ENCODE measurements at places on chromosomes 1 and 21. TPM values are rescaled to one million over a fixed set of nuclear protein-coding genes. Genes with fewer than 3 reads are reported as not detected.
A peak's percentile ranks its signal among the peaks of the same experiment; 100 is the strongest.

GRCh38 chr1:7236844-7237515 is 451.7 kb downstream of the CAMTA1 start:
- H3K27ac ChIP-seq: no peak overlapping the region
- no peak overlapping the region for H3K4me3 ChIP-seq
- H3K36me3 ChIP-seq: no peaks in the 10 kb centered on the region
- H3K27me3 ChIP-seq: no peaks in the 10 kb centered on the region
- no peaks in the 10 kb centered on the region for H3K4me1 ChIP-seq
- no peak for DNase-seq

The SMIM1 gene
- total RNA-seq: 6.8 TPM

- no peaks in the 10 kb centered on the region for H3K27me3 ChIP-seq
- DNase-seq: no peak
- peak overlapping the region; percentile 42 for H3K27ac ChIP-seq
- H3K36me3 ChIP-seq: no peaks in the 10 kb centered on the region
Measured at GRCh38 chr1:99986656-99987225, 16.9 kb downstream of the SLC35A3 start.

- H3K4me1 ChIP-seq: no peaks in the 10 kb centered on the region
- H3K4me3 ChIP-seq: no peak overlapping the region
- no peaks in the 10 kb centered on the region for H3K36me3 ChIP-seq
- H3K27me3 ChIP-seq: no peaks in the 10 kb centered on the region
- no peak for DNase-seq
Measured at GRCh38 chr1:167587872-167588271, 34.3 kb upstream of the CREG1 start.

The OR6K3 gene
- not detected for total RNA-seq

The SH2D2A gene
- 0.19 TPM for total RNA-seq

DNA sequence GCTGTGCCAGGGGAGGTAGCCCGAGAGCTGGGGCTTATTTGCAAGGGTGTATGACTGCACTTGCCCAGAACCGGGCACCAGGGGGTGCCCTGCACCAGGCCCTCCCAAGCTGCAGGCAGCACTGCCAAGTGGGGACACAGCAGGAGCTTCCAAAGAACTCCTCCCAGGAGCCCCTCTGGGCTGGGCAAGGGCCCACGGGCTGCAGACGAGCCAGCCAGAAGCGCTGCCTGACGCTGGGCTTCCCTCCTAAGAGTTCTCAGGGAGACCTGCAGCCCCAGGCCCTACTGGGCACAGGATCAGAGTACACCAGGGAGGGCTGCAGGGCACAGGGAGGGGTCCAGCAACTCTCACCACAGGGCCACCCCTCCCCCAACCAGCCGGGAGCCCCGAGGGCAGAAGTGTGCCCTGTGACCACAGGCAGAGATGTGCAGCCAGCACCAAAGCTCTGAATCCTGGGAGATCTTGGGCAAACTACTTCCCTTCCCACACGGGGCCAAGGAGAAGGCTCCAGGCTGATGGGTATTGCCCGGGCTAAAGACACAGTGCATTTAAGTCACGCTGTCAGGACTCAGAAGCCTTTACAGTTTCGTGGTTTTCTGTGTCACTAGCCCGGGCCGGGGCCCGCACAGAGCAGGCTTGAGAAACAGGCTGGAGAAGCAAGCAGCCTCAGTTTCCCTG is 63.4 kb downstream of the KCNAB2 start:
- H3K4me3 ChIP-seq: no peak overlapping the region
- no peaks in the 10 kb centered on the region for H3K36me3 ChIP-seq
- peak; percentile 65 for DNase-seq
- no peaks in the 10 kb centered on the region for H3K4me1 ChIP-seq
- H3K27ac ChIP-seq: no peak overlapping the region

GRCh38 chr1:230332575-230333066 is 93.5 kb downstream of the PGBD5 start:
- no peak overlapping the region for H3K4me3 ChIP-seq
- H3K27ac ChIP-seq: no peak overlapping the region
- DNase-seq: no peak
- no peaks in the 10 kb centered on the region for H3K27me3 ChIP-seq

DNA sequence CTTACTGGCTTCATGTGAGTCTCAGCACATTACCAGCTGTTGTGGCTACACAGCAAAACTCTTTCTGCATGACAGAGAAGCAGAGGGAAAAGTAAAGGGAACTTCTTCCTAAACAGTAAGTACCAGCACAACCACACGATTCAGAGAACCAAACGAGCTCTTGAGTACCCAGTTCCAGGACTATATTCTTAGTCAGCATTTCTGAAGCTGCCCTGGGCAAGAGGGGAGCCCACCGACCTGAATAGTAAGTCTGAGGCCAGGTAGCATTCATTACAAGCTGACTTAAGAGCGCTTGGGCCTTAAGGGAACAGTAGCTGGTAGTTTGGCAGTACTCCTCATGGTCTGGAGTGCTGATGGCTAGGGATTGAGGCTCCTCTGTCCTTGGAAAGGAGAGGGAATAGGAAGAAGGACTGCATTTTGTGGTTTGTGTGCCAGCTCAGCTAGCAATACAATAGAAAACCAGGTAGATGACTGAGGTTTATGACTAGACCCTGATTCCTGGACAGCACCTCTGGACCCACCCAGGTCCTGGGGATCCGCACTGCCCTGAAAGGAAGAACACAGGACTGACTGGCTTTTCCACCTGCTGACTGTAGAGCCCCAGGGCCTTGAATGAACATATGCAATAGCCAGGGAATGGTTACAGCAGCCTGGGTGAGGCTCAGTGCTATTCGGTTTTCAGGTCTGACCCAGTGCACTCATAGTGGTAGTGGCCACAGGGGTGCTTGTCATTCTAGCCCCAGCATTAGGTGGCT is 396.8 kb upstream of the PRMT6 start:
- H3K4me1 ChIP-seq: no peaks in the 10 kb centered on the region
- no peaks in the 10 kb centered on the region for H3K27me3 ChIP-seq
- no peak overlapping the region for H3K4me3 ChIP-seq
- no peak for DNase-seq
- no peaks in the 10 kb centered on the region for H3K36me3 ChIP-seq

The CFHR3 gene
- total RNA-seq: not detected

DNA sequence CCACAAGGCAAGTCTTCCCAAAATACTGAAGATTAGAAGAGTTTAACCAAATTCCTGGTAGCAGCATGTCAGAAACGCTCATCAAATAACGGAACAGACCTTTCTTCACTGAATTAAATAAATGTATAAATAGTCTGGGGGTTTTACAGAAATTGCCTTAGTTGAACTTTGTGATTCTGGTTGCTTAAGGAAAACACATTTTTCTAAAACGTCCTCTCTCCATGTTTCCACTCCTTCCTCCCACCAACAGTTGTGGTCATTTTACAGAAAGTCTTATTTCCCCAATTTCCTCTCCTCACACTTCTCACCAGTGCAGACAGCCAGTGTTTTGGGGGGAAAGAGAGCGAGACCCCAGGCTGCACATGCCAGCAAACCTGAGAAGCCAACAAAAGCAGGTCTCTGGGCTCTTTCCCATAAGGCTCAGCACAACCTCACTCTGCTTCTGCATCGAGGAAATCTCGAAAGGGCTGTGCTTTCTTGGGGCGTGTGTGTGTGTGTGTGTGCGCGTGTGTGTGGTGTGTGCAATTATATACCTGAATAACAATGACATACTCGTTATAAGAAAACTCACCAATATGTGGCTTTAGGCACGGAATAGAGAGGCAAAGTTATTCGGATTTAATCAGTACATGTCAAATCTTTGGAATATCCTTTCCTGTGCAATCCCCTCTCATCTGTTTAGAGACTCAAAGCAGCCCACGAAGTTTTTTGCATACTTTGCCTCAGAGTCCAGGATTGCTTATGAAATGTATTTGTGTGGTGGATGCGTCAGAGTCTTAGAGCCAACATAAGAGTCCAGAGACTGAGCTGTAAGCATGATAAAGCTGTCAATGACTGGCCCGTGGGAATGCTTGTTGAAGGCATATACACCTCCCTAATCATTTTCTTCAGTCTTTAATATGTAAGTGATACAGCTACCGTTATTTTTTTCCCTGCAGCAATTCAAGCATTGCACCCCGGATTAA is 2.0 kb downstream of the KCNJ15 start:
- H3K36me3 ChIP-seq: no peaks in the 10 kb centered on the region
- peak overlapping the region; percentile 33 for H3K4me3 ChIP-seq
- peaks cover 17% of the 10 kb centered on the region for H3K27me3 ChIP-seq

DNA sequence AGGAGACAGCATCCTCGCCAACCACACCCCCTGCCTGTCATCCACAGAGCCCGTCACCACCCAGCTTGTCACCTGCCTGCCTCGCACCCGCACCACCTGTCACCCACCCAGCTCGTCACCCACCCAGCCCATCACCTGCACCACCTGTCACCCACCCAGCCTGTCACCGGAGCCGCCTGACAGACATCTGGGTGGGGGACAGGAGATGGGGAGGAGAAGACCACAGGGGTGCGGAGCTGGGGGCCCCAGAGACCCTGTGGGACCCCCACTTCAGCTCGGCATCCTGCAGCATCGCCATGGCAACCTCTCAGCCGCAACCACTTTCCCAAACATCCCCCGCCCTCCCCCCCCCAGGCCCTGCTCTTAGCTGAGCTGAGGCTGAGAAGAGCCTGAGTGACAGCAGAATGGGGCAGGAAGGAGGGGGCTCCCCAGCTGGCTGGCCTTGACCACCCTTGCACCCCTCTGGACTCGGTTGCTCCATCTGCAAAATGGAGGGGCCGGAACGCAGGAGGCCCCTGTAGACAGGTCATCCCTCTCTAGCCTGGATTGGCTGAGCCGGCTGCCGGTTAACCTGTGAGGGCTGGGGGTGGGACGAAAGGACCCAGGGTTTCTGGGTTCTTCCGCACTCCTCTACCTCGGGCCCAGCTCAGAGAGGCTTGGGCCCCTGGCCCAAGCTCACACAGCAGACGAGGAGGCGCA is 11.6 kb downstream of the AHDC1 start:
- no peaks in the 10 kb centered on the region for H3K27me3 ChIP-seq
- no peak overlapping the region for H3K4me3 ChIP-seq
- no peak for DNase-seq
- no peaks in the 10 kb centered on the region for H3K4me1 ChIP-seq

DNA sequence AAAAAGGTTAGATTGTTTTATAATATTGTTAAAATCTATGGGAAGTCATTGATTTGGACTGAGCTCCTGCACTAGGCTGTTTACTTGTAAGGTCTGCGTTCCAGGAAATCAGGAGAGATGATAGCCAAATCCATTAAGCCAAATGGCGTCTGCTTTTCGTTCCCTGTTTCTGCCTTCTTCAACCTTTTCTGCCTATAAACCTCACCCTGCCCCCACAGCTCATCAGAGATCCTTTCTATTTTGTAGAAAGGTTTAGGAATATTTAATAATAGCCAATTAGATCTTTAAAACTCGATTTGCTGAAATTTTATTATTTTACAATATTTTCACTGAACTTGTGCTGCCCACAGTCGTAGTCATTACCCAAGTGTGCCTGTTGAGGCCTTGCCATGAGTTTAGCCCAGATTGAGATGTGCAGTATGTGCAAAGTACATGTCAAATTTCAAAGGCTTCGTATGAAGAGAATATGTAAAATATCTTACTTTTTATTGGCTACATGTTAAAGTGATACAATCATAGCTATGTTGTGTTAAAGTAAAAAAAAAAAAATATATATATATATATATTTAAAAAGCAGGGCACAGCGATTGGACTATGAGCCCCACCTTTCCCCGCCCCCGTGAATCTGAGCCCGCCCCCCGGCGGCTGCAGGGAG is 444 bp upstream of the IARS2 start:
- H3K36me3 ChIP-seq: no peaks in the 10 kb centered on the region
- H3K27ac ChIP-seq: peak overlapping the region; percentile 90
- DNase-seq: no peak
- H3K4me1 ChIP-seq: peaks cover 10% of the 10 kb centered on the region

GRCh38 chr1:24769656-24770651 is 24.7 kb downstream of the CLIC4 start:
- H3K27me3 ChIP-seq: no peaks in the 10 kb centered on the region
- H3K4me1 ChIP-seq: peaks cover 22% of the 10 kb centered on the region
- H3K4me3 ChIP-seq: no peak overlapping the region
- H3K36me3 ChIP-seq: no peaks in the 10 kb centered on the region
- H3K27ac ChIP-seq: no peak overlapping the region
- no peak for DNase-seq
